ENCODE measurements at places on chromosomes 13 and 19. TPM values are rescaled to one million over a fixed set of nuclear protein-coding genes. Genes with fewer than 3 reads are reported as not detected.

DNA sequence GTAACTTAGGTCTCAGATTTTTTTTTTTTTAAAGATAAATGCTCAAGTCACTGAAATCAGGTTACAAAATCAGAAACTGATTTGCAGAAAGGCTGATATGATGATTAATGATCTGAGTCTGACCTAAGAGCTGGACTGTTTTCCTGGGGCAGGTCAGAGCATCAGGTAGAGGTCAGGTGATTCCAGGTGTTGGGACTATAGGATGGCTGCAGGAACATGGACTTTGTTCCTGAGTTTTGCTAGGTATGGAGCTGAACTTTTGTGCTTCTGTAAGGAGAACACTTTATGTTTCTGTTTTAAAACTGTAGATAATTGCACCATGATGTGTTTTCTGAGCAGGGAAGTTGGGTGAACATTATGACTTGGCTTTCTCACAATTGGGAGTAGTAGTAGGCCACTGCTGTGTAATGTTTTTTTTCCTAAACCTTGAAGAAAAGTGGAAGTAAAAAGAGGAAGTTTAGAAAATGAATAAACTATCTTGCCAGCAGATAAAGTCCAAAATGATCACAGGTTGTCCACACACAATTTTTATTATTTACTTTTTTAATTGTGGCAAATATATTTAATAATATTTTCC lies 297.2 kb downstream of the DCT start:
- no peak for DNase-seq
- H3K27me3 ChIP-seq, result no peaks in the 10 kb centered on the region
- peaks cover 4% of the 10 kb centered on the region for H3K4me1 ChIP-seq
- no peak overlapping the region for H3K4me3 ChIP-seq

GRCh38 chr13:79742923-79743322 lies 262.0 kb downstream of the NDFIP2 start:
- H3K36me3 ChIP-seq, result no peaks in the 10 kb centered on the region
- H3K4me1 ChIP-seq, result peaks cover 7% of the 10 kb centered on the region
- no peak for DNase-seq
- H3K27me3 ChIP-seq, result no peaks in the 10 kb centered on the region
- H3K4me3 ChIP-seq, result no peak overlapping the region

DNA sequence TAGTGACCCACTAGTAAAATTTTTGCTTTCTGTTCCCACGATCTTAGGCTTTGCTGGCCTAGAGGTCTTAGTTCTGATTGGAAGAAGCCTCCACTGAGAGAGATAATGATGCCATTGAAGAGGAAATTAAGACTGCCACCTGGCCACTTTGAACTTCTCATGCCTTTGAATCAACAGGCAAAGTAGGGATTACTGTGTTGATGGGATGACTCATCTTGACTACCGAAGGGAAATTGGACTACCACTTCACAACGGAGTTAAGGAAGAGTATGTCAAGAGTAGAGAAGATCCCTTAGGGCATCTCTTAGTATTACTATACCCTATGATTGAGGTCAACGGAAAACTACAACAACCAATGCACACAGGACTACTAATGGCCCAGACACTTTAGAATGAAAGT lies 12.7 kb upstream of the FREM2 start:
- DNase-seq, result no peak
- no peak overlapping the region for H3K27ac ChIP-seq
- no peaks in the 10 kb centered on the region for H3K36me3 ChIP-seq
- H3K4me3 ChIP-seq, result no peak overlapping the region
- H3K4me1 ChIP-seq, result peaks cover 6% of the 10 kb centered on the region

GRCh38 chr13:43005460-43006236 lies 13.6 kb upstream of the EPSTI1 start:
- no peak for DNase-seq
- peak overlapping the region; percentile 74 for H3K27ac ChIP-seq
- H3K4me1 ChIP-seq, result peaks cover 49% of the 10 kb centered on the region
- no peaks in the 10 kb centered on the region for H3K27me3 ChIP-seq
- no peaks in the 10 kb centered on the region for H3K36me3 ChIP-seq

GRCh38 chr19:41671486-41671885 lies 16.6 kb downstream of the CEACAM7 start:
- no peak overlapping the region for H3K27ac ChIP-seq
- no peaks in the 10 kb centered on the region for H3K4me1 ChIP-seq
- H3K27me3 ChIP-seq, result no peaks in the 10 kb centered on the region
- H3K4me3 ChIP-seq, result no peak overlapping the region
- H3K36me3 ChIP-seq, result no peaks in the 10 kb centered on the region

GRCh38 chr13:73325723-73326558 lies 267.1 kb downstream of the KLF5 start:
- no peaks in the 10 kb centered on the region for H3K27me3 ChIP-seq
- no peaks in the 10 kb centered on the region for H3K36me3 ChIP-seq
- DNase-seq, result peak; percentile 64
- H3K4me1 ChIP-seq, result peaks cover 42% of the 10 kb centered on the region

GRCh38 chr13:43431290-43431716 lies 355.5 kb downstream of the ENOX1 start:
- H3K36me3 ChIP-seq, result no peaks in the 10 kb centered on the region
- no peak overlapping the region for H3K27ac ChIP-seq
- H3K27me3 ChIP-seq, result no peaks in the 10 kb centered on the region
- H3K4me1 ChIP-seq, result no peaks in the 10 kb centered on the region
- no peak for DNase-seq

The TPRX1 gene
- total RNA-seq, result not detected

DNA sequence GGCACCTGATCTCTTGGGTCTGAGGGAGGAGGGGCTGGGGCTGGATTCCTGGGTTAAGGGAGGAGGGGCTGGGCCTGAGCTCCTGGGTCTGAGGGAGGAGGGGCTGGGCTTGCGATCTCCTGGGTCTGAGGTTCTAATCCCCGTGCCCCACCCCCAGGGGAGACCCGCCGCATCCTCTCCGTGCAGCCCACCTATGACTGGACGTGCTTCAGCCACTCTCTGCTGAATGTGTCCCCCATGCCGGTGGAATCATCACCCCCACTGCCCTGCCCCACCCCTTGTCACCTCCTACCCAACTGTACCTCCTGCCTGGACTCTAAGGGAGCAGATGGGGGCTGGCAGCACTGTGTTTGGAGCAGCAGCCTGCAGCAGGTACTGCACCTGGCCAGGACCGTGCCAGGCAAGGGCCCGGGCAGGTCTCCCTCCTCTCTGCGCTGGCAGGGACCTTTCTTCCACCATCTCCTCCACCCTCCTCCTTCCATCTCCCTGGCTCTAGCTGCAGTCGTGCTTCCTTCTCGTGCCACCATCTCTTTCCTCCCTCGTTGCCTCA lies 27.1 kb downstream of the CNFN start:
- H3K4me3 ChIP-seq, result no peak overlapping the region
- peaks cover 3% of the 10 kb centered on the region for H3K36me3 ChIP-seq
- peaks cover 6% of the 10 kb centered on the region for H3K4me1 ChIP-seq

The CYP2S1 gene
- total RNA-seq, result 56.0 TPM

DNA sequence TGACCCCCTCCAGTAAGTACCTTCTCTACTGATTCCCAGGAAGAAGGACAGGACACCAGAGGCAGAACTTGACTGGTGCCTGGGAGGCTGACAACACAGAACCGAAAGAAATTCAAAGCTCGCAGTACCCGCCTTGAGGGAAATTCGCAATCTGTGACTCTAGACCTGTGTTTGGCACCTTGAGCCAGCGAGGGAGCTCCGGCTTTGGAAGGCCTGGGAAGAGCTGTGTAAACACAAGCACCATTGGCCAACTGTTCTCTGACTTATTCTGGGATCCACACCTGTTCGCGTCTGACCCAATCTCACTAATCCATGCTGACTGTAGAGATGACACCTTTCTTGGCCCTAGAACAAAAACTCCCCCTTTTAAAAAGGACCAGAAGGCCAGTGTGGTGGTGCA lies 50.7 kb downstream of the CEBPG start:
- DNase-seq, result no peak
- no peak overlapping the region for H3K27ac ChIP-seq
- no peak overlapping the region for H3K4me3 ChIP-seq

GRCh38 chr13:83780227-83780626 lies 102.0 kb downstream of the SLITRK1 start:
- no peaks in the 10 kb centered on the region for H3K36me3 ChIP-seq
- H3K4me3 ChIP-seq, result no peak overlapping the region
- H3K27me3 ChIP-seq, result no peaks in the 10 kb centered on the region
- no peaks in the 10 kb centered on the region for H3K4me1 ChIP-seq

The ZNF723 gene
- not detected for total RNA-seq

The ZSCAN1 gene
- total RNA-seq, result not detected

GRCh38 chr19:4360641-4361151 lies 17.3 kb downstream of the MPND start:
- no peak overlapping the region for H3K4me3 ChIP-seq
- peak overlapping the region; percentile 42 for H3K27ac ChIP-seq
- 0 out of 2 replicates have a peak, but pooled peaks cover 4% of the 10 kb centered on the region for H3K4me1 ChIP-seq
- H3K36me3 ChIP-seq, result peaks cover 3% of the 10 kb centered on the region
- H3K27me3 ChIP-seq, result no peaks in the 10 kb centered on the region

DNA sequence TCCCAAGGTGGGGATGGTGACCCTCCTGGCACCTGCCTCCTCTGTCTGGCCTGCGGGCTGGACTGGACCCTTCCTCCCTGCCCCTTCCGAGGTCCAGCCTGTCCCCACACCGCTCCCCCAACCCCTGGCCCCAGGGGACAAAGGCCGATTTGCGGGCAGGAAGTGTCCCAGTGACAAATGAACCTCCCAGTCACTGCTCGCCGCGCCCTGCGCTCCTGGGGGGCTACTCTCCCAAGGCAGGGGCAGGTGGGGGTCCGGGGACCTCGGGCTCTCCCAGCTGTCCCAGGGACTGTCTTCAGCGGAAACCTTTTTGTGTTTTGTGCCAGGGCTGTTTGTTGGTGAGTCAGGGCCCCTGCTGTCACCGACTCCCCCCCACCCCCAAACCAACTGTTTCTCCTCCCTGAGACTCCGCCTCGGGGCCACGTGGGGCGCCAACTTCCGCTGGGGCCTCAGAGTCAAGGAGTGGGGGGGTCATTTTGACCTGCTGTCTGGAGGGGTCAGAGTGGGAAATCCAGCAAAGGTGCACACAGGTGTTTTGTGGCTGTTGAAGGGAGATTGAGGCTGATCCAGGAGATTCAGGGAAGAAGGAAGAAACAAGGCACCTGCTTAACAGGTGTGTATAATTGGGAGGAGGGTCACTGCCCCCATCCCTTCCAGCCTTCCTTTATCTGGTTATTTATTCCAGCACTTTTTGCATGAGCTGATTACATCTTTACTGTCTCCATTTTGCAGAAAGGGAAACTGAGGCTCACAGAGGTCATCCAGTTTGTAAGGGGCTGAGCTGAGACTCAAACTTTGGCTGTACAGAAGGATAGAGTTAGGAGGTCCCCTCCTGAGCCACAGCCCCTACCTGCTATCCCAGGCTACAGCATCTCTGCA lies 831 bp downstream of the PGPEP1 start:
- H3K27ac ChIP-seq, result peak overlapping the region; percentile 60
- peak overlapping the region; percentile 71 for H3K4me3 ChIP-seq
- 0 out of 2 replicates have a peak, but pooled peaks cover 2% of the 10 kb centered on the region for H3K36me3 ChIP-seq
- peak; percentile 58 for DNase-seq
- H3K4me1 ChIP-seq, result peaks cover 4% of the 10 kb centered on the region

The CLEC11A gene
- total RNA-seq, result 1.1 TPM

The CNN1 gene
- 0.84 TPM for total RNA-seq

DNA sequence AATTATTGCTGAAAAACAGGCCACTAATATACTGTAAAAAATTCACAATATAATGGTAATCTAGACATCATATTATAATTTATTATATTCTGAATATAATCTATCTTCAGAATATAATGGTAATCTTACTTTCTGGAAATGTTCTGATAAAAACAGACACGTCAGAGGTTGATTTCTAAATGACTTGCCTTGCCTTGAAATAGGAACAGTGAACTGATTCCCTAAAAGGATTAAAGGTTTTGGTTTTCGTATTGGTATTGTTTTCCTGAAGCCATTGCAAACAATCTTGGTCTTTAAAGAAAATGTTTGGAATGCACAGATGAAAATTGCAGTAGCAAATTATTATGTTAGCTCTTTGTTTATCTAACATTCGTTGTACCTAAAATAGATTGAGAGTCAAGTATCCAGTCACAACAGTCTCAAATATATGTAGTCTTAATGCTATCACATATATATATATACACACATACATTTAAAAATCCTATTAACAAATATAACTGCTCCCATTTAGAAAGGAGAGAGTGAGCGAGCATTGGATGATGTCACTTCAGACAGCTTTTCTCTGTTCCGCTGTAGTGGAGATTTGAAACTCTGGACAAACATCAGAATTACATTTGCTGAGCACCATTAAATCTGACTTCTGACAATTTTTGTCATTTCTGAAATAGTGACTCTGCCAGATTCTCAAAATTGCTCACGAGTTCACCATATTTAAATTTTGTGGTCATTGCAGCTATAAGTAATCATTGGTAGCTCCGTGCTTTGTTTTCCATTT lies 1.7 kb downstream of the ITM2B start:
- H3K4me1 ChIP-seq, result peaks cover 15% of the 10 kb centered on the region
- H3K4me3 ChIP-seq, result peak overlapping the region; percentile 91
- no peaks in the 10 kb centered on the region for H3K36me3 ChIP-seq
- no peaks in the 10 kb centered on the region for H3K27me3 ChIP-seq
- peak overlapping the region; percentile 90 for H3K27ac ChIP-seq
- DNase-seq, result no peak

DNA sequence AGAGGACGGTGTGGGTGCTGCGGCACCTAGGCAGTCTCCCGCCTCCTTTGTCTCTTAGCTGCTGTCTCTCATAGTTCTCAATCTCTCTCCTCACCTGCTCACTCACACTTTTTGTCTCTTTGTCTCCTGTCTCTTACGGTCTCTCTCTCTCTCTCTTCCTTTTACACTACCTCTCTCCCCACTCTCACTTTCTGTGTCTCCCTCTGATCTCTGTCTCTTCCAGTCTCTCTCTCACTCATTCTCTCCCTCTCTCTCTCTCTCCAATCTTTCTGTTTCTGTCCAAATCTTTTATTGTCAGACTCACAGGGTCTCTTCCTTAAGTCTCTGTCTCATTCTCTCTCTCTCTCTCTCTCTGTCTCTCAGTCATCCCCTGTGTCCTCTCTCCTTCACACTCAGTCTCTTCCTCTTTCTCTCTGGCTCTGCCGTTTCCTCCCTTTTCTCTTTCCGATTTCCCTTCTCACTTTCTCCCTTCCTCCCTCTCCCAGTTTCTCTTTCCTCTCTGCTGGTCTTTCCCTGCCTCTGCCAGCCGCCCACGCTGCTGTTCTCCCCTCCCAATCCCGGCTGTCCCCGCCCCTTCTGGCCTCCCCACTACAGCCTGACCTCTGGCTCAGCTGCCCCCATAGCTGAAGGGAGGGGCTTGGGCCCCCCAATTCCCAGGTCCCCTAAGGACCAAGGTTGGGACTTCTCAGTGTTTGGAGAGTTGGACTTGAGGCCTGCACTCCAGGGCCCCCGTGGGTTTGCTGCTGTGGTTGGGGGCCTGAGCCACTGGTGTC lies at the start of gene PLEKHA4:
Gene PLEKHA4 (minus strand): TSS at position 504 of the 773 bp plus-strand sequence. CDS start 997 bp downstream, outside the sequence.
- H3K4me3 ChIP-seq, result peak within 1 kb of the TSS; percentile 21
- no peaks in the 10 kb centered on the region for H3K27me3 ChIP-seq
- peaks cover 30% of the 10 kb centered on the region for H3K4me1 ChIP-seq
- no peak for DNase-seq
- H3K36me3 ChIP-seq, result peaks cover 2% of the 10 kb centered on the region

GRCh38 chr19:9565900-9566705 lies 18.2 kb downstream of the ZNF121 start:
- H3K4me1 ChIP-seq, result no peaks in the 10 kb centered on the region
- H3K27ac ChIP-seq, result no peak overlapping the region
- no peak overlapping the region for H3K4me3 ChIP-seq
- peaks cover 14% of the 10 kb centered on the region for H3K36me3 ChIP-seq
- no peaks in the 10 kb centered on the region for H3K27me3 ChIP-seq
- DNase-seq, result no peak

- DNase-seq, result no peak
- H3K27ac ChIP-seq, result no peak overlapping the region
- H3K27me3 ChIP-seq, result no peaks in the 10 kb centered on the region
- H3K36me3 ChIP-seq, result no peaks in the 10 kb centered on the region
- H3K4me3 ChIP-seq, result no peak overlapping the region
Measured at GRCh38 chr13:71939186-71939585, 72.2 kb upstream of the DACH1 start.

The TJP3 gene
- total RNA-seq, result 83.6 TPM

Measured in Caco-2 (cell line).